NCI-H69 (cell line): ENCODE measurements at places on chromosomes 6 and 20.

DNA sequence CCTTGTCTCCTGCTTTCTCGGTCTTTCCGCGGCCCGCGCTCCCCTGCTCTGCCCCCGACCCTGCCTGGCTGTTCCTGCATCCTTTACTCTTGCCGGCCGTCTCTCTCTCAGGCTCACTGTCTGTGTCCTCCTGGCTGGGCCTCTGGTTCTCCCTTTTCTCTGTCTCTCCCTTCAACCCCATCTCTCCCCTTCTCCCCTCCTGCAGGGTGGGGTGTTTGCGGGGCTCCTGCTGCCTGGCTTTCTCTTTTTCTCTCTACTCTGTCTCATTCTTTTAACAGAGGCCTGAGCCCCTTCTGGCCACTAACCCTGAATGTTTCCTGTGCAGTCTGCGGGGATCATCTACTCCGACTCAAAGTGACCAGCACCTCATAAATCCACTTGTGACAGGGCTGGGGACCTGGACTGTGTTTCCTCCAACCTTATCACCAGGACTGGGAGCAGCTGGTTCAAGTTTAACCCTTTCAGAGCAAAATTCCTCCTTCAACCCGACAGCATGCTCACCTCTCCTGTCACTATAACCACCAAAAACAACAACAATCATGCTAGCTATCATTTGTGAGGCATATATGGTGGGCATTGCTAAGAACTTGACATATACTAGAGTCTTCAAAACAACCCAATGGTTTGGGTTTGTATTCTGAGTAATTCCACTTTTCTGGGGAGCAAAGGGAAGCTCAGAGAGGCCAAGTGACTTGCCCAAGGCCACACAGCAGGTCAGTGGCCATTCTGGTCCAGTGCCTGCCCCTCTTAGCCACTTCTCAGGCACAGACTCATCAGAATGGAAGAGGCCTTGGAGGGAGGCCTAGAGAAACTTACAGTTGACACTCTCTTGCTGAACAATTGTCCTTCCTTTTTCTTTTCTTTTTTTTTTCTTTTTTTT is 811 bp upstream of the RSPO4 start:
- no peak for DNase-seq

GRCh38 chr6:105648276-105648675 is 245.4 kb upstream of the PREP start:
- DNase-seq, result no peak

DNA sequence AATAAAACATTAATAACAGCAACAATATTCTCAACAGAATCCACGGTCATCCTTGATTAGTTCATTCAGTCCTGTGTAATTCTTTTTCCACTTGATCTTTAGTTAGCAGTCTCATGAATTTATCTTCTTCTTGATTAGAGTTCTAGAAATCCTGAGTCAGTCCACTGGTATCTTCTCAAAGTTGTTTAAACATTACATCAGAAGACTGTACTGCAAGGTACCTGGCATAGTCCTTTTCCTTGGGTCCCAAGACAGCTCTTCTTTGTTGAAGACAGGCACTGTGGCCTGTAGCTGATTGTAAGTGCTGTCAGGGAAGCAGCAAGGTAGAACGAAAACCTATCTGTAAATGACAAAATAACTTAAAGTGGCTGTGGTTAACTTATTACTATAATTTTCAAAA is 11.8 kb downstream of the MAP3K4 start:
- no peak for DNase-seq

DNA sequence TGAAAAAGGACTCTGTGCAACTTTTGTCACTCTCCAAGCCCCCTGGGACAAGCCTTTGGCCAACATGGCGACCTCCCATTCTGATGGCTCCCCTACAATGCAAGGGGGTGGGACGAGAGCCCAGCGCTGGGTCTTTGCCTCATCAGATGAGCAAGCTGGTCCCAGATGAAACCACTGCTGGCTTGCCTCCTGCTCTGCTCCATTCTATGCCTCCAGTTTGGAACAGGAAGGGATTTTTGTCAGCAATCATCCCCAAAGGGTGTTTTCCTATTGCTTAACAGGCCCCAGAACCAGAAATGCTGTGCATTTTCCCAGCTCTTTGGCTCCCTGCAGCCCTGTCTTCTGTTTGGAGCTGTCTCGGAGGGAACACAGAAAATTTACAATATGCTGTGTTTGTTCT is 412.7 kb downstream of the MAFB start:
- DNase-seq, result no peak

DNA sequence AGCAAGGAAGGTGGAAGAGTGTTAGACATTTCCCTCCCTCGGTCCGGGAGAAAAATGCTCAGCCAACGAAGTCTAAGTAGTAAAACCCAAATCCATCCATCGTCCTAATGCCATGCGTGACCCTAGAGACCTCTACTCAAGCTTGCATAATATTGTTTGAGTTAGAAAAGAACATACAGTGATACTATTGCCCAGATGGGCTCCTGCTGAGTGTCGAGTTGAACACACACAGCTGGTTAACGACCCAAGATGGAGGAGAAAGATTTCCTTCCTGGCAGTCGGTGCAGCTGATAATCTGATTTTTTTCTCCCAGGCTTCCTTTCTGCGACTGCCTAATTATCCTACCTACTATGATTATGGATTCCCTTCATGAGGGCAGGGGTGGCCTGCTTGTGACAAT is 164.4 kb upstream of the KCNG1 start:
- DNase-seq, result peak; percentile 63

- no peak for DNase-seq
These were observed 121.0 kb upstream of the GGTLC1 start for GRCh38 chr20:24109537-24109936.
